ENCODE measurements at places on chromosomes 4 and X.

- no peak for DNase-seq
These were observed 1048.6 kb downstream of the PCDH7 start for GRCh38 chr4:31768756-31769155.

DNA sequence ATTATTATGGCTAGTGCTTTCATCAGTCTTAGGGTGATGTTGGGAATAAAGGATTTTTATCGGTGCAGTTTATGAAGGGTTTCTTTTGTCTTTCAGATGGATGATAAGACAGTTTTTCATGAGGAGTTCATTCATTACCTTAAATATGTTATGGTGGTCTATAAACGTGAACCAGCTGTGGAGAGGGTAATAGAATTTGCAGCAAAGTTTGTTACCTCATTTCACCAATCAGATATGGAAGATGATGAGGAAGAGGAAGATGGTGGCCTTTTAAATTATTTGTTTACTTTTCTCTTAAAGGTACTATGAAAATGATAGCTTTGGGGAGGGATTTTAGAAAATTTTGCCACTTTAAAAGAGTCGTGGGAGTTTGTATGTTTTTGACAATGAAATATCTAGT is 1.3 kb downstream of the NCAPG start:
- no peak for DNase-seq

GRCh38 chr4:108247387-108248049 is 78.8 kb upstream of the LEF1 start:
- DNase-seq = no peak

DNA sequence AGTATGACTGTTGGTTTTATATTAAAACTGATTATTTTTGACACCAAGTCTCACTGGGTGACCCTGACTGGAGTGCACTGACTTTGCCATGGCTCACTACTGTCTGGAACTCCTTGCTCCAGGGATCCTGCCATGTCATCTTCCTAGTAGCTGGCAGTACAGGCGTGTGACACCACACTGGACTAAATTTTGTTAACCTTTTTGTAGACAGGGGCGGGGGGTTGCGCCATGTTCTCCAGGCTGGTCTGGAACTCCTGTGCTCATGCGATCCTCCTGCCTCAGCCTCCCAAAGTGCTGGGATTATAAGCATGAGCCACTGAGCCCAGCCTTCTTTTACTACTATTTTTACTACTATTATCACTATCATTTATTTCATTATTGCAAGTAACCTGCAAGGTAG is 8.9 kb downstream of the XAGE1A start:
- no peak for DNase-seq

- DNase-seq = no peak
These were observed 3.4 kb downstream of the ABCD1 start for GRCh38 chrX:153728095-153728494.

- no peak for DNase-seq
These were observed 119.8 kb upstream of the TEX13D start for GRCh38 chrX:124212622-124213021.

GRCh38 chrX:72060196-72060920 is 71.4 kb downstream of the RTL5 start:
- DNase-seq = no peak

DNA sequence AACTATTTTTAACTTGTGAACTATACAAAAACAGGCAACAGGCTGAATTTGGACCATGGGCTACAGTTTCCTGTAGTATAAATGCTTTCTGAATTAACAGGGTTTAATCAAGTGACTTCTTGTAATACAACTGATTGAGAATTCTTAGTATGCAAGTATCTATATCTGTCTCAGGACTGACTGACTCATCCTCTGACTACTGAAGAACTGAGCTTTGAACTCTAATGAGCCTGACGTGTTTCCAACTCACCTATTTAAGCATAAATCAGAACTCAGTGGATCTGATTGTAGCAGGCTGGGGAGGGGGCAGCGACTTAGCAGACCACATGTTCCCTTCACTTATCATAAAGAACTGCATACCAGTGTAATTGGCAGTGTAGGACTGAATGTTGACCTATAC is 7.8 kb downstream of the SPATA4 start:
- DNase-seq = no peak

DNA sequence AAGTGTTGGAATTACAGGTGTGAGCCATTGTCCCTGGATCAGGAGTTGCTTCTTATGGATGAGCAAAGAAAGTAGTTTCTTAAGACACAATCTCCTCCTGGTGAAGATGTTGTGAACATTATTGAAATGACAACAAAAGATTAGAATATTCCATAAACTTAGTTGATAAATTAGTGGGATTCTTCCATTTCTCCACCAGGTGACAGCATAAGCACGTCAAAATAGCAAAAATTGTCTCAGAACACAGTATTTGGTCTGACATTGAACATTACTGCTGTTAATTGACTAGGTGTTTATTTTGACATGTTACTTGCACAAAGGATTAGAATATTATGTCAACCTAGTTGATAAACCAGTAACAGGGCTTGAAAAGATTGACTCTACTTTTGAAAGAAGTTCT is 21.6 kb downstream of the CLDN34 start:
- peak; percentile 18 for DNase-seq

GRCh38 chrX:49884290-49884862 is 5.1 kb downstream of the USP27X start:
- DNase-seq = peak; percentile 73

DNA sequence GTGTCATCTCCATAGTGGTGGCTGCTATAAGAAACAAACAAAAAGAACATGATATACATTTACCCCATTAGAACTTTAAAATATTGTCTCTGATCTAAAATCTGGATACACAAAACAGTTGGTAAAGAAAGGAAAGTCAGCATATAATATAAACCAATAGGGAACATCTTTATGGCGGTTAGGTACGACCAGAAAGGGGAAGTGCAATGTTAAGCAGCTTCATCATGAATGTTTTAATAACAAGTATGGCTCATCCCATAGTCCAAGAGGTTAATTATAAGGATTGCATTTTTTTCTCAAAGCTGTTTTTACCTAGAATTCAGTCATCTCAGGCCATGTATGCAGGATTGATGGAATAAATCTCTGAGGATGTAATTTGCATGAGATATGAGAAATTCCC is 1869.7 kb downstream of the PCDH7 start:
- no peak for DNase-seq

- DNase-seq = no peak
These were observed 499.9 kb upstream of the AADAT start for GRCh38 chr4:170589597-170590191.

Data from suppressor macrophage treated with lipopolysaccharide for 1 hour (primary cell).